ENCODE measurements at places on chromosomes 12 and 14. TPM values are rescaled to one million over a fixed set of nuclear protein-coding genes. Genes with fewer than 3 reads are reported as not detected.

Gene LRTM2
- total RNA-seq, result not detected

Gene ARHGAP9
- total RNA-seq, result not detected

Gene ZNF385A
- 3.0 TPM for total RNA-seq

GRCh38 chr14:101929946-101930345, 34.4 kb upstream of the DYNC1H1 start:
- DNase-seq, result no peak

GRCh38 chr12:3542911-3543310, 51.9 kb downstream of the PRMT8 start:
- DNase-seq, result no peak

GRCh38 chr14:77154421-77154820, 12.8 kb upstream of the ZDHHC22 start:
- DNase-seq, result no peak

DNA sequence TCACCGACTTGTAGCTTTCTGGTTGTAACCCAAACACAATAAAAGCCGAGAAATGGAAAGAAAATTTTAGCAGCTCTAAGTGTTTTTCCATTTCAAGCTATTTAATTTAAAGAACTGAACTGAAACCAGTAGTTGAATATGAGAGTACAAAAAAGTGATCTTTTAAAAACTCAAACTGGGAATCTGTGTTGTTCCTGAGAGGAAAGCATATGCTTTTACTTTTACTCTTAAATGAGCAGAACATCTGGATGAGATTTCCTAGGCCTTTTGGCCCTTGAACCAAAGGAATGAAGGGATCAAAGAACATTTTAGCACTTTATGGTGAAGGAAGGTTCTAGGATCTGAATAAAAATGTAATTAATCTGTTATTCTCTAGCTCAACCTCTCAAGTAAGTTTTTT, 1.3 kb downstream of the KERA start:
- DNase-seq, result no peak

DNA sequence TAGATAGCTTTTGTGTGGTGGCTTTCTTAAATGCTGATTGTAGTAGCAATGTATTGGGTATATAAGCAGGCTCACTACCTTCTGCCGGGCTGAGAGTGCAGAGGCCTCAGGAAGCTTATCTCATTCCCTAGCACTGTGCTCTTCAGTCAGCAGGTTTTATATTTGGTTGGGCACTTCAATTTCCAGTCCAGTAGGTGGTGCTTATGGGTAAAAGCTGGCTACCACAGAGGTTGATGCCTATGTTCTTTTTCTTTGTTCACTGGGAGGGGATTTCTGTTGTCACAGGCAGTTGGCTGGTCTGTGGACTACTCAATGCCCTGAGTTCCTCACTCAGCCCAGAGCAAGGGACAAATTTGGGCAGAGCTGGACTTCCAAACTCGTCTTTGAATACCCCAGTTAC, 43.0 kb upstream of the GLIPR1 start:
- peak; percentile 37 for DNase-seq
